GM18507 (cell line): ENCODE measurements at places on chromosomes 5 and 9.

GRCh38 chr5:96663608-96664007, 1.4 kb downstream of the CAST start:
- DNase-seq: no peak

- no peak for DNase-seq
Observed at GRCh38 chr5:171425596-171426244, 6.3 kb downstream of the FGF18 start.

GRCh38 chr9:3473405-3473804, 52.4 kb downstream of the RFX3 start:
- no peak for DNase-seq

DNA sequence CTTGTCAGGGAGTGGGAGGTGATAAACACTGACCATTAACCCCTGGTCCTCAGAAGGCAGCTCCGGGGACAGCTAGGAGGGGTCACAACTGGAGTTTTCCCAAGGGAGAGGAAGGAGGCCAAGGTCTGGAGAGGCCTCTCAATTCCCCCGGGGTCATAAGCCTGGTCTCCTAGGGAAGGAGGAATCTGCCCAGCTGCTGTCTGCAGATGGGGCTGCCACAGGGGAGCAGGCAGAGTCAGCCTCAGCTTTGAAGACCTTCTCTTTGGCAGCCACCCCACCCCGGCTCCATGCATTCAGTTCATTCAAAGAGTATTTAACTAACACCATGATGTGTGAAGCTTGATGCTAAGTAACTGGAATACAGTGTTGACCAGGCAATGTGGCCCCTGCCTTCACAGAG, 74.6 kb upstream of the HSPA9 start:
- no peak for DNase-seq

- DNase-seq: no peak
Observed at GRCh38 chr5:172104021-172104420, 84.0 kb downstream of the STK10 start.

- DNase-seq: no peak
Observed at GRCh38 chr9:113219186-113219936, 1.7 kb downstream of the FKBP15 start.

DNA sequence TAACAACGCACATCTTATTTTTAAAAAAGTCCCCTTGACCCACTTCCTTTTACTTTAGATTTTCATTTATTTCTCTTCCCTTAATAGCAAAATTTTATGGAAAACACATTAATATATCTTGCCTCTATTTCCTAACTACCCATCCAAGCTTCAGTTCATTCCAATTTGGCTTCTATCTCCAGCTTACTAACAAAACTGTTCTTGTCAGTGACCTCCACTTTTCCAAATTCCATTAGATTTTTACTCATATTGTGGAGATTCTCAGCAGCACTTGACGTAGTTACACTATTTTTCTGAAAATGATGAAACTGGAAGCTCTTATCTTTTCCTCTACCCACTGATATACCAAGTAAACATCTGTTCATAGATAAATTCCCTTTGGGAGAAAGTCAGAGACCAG, 46.5 kb upstream of the ADAMTS19 start:
- no peak for DNase-seq
